Astrocyte (in vitro differentiated cells and primary cell): ENCODE measurements at places on chromosomes 2 and 18.

- DNase-seq: no peak
Measured at GRCh38 chr2:172439911-172440310, 12.5 kb downstream of the ITGA6 start.

GRCh38 chr2:239455436-239456203, 54.8 kb upstream of the HDAC4 start:
- DNase-seq: no peak

GRCh38 chr18:63974991-63975390, 5.1 kb downstream of the SERPINB8 start:
- DNase-seq: no peak

- DNase-seq: no peak
Measured at GRCh38 chr2:95264624-95265023, 9.6 kb upstream of the PROM2 start.

DNA sequence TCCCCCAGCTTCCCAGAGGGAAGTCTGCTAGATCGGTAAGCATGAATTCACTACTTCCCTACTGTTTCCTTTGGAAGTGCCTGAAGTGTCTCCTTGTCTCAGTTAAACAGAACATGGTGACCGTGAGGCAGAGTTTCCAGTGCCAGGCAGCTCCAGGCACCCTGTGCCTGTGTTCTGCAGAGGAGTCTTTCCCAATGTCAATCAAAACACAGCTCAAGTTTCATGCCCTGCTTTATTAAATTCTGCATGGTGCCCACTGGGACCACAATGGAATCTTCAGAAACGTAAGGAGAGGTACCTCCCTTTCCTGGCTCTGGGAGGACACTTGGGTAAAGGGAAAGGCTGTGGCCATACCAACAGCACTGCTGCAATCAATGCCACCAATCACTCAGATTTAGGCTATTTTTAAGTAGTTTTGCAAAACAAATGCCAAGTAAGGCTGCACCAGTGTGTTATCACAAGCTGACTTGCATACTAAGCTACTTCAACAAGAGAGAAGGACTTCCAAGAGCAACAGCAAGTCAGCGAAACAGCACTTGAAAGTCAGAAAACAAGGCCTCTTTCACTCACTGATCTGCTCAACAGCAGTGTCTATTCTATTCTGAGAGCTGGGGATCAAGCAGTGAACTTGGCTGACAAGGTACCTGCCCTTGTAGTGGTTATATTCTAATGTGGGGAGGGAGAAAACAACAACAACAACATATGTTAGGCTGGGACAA, 14.9 kb downstream of the LPIN2 start:
- DNase-seq: peak; percentile 25

GRCh38 chr2:46647766-46648742, 168.7 kb downstream of the TMEM247 start:
- DNase-seq: peak; percentile 33

GRCh38 chr2:241413929-241414580, 58.0 kb downstream of the FARP2 start:
- DNase-seq: peak; percentile 41

- DNase-seq: peak; percentile 56
Measured at GRCh38 chr18:68056936-68057335, 540.4 kb upstream of the DSEL start.
